ENCODE measurements at places on chromosomes 2 and 18.

DNA sequence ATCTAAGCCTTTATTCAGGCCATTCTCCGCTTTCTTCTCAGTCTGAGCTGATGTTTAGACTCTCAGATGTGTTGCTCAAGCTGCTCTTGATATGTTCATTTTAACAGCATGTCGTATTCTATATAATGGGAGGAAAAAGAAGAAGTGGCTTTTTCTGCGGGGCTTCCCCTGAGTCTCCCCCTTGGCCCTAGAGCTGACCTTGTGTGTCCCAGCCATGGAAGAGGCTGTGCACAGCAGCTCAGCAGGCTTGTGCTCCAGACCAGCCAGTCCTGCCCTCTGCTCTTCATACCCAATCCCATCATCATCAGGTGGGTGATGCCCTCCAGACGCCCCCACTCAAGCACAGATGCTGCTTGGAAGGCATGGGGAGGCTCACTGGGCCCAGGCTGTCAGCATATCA, 155.1 kb upstream of the CELF4 start:
- DNase-seq: no peak

- no peak for DNase-seq
These were observed 201.7 kb upstream of the STON1 start for GRCh38 chr2:48328159-48328809.

DNA sequence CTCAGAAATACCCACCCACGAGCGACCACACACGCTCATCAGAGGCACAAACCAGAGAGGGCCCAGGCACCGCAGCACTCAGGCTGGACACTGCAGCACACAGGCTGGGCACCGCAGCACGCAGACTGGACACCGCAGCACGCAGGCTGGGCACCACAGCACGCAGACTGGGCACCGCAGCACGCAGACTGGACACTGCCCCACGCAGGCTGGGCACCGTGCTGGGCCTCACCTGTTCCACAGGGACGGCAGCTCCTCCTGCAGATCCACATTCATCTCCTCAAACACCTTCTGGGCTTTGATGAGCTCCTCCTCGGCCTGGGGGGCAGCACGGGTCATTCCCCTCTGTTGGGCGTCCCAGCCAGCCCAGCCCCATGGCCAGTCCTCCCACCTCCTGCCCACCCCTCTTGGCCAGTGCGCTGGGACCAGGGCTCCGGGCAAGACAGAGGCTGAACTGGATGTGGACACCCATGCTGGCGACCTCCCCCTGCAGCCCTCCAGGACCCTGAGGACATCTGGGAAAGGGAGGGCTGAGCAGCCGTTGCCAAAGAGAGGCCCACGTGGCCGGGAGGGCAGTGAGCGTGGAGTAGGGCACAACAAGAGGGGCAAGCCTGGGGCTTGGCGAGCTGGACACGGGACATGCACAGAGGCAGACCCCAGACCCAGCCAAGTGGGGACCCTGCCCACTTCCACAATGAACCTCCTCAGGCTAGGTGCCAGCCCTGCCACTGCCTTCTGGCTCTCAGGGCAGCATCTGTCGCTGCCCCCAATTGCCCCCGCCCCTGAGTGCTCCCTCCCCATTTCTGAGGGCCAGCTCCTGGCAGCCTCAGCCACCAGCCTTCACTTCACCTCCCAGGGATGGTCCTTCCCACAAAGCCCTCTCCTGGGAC, 43.0 kb downstream of the BIN1 start:
- no peak for DNase-seq

DNA sequence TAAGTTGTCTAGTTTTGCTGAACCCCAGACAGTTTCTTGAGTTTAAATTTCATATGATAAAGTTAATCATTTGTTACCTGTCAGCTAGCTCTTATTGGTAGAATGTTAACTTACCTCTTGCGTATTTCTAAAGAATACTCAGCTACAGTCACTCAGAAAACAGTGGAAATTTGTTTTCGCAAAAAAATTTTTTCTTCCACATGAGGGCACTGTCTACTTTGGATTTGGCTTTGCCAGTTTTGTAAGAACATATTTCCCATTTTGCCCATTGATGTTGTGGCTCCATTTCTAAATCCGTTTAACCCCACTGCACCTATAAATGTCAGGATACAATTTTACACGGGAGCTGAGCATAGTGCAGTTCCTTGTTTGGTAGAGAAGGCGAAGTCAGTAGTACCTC, 19.1 kb upstream of the GCFC2 start:
- peak; percentile 15 for DNase-seq

DNA sequence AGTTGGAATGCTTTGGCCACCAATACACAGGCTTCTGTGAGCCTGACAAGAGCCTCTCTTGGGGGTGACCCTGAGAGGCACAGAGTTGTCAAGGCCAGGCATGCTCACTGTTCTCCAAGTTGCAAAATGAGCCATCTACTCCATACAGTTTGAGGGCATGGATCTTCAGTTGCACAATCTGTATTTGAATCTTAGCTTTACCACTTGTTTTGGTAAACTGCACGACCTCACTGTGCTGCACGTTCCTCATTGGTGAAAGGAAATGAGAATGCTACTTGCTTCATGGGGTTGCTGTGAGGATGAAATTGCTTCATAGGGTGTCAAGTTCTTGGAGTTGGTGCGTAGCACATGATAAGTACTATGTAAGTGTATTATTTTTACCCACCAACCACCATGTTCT, 12.0 kb upstream of the HAAO start:
- no peak for DNase-seq

DNA sequence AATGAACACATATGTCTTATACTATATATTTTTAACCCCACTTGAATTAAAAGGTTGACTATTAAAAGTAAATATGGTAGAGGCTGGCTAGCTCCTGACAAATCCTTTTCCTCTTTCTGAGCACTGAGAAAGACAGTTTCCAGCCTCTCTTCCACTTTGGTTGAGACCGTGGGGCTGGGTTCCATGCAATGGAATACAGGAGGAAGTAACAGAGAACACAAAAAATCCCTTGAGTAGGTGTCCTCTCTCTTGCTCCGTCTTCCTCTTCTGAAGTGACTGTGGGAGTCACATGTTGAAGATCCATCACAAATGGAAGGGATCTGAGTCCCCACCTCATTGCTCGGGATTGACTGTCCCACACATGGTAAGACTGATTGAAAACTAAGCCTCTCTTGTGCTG, 36.6 kb upstream of the SIGLEC15 start:
- no peak for DNase-seq

DNA sequence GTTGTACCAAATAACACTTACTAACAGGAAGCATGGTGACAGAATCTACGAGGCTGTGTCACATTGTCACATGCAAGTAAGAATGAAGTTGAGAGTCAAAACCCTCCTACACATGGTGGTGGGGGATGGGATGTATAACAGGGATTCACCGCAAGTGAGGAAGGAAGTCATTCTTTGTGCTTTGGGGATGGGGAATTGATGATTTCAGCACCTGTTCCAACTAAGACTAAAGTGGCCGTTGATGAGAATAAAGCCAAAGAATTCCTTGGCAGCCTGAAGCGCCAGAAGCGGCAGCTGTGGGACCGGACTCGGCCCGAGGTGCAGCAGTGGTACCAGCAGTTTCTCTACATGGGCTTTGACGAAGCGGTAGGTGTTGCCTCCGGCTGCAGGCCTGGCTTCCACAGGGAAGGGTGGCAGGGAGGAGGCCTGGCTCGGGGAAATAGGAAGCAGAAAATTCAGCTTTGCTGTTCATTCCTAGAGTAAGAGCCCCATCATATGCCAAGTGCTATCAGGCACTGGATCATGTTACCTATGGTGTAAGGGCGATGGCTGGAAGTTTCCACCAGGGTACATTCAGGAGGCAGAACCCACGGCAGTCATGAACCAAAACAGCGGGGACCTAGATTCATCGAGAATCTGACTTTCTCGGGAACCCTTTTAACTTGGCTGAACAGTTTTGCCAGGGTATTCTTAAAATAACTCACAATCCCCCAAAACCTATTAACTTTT, 120.3 kb downstream of the UXS1 start:
- no peak for DNase-seq

DNA sequence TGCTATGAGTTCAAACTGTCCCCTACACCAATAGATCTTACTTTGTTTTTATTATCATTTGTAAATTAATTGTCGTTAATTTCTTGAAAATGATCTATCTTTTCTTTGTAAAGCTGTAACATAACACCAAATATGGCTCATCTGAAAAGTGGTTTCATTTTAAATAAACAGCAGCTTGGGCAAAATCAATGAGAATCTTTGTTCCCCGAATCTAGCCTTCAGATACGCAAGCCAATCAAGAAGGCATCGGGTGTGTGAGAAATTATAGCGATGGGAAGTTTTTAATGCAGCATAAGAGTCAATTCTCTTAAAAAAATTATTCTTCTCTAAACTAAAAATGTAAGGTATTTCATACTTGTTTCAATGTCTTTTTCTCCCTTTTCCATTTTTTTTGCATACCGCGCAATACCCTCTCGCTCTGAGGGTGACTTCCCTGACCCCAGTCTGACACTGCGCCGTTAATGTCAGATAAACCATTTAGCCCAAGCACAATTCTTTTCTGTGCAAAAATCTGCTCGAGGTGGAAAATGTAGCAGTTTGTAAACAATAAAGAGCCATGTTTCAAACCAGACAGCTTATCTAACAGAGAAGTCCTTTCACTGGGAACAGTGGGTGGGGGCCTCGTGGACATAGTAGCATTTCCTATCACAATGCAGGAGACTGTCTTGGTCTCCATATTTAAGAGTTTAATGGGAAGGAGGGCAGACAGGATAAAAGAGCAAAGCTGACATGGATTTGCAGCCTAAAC, 129.4 kb downstream of the TCF4 start:
- DNase-seq: peak; percentile 40

DNA sequence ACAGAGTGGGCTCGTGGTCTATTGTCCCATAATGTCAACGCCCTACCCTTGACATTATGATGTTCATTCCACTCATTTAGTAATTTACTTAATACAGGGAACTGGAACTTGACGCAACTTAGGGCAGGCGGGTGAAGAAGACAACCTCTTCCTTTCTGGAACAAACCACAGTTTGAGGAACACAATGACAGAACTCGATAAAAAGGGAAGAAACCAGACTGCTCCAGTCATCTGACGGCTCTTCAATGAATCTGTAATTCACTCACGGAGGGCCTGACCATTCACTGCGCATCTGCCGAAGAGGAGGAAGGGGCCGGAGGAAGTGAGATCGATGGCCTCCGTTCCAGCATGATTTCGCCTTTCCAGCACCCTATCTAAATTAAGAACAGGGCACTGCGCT, 83.2 kb downstream of the BCL2 start:
- no peak for DNase-seq

- DNase-seq: no peak
These were observed 36.5 kb upstream of the PTPN4 start for GRCh38 chr2:119723186-119723585.
